Hematopoietic multipotent progenitor cell treated with erythropoietin and hydrocortisone succinate and interleukin-3 and kit ligand, for 4 days (in vitro differentiated cells): ENCODE measurements at places on chromosomes 6 and 20.
A peak's percentile ranks its signal among the peaks of the same experiment; 100 is the strongest.

DNA sequence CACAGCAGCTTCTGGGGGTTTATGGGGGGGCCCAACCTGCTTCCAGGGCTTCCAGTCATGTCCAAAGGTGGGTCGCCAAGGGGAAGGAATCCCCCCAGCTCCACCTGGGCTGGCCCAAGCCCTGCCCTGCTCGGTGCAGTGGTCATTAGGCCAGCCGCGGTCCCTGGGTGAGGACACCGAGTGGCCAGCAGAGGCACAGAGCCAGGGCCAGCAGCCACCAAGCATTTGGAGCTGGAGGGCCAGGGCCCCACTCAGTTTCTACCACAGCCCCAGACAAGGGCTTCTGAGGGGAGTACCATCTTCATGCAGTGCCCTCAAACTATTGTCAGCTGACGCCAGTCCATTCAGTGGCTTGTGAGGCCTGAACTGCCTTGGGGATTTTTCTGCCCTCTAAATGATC is 39.6 kb downstream of the TFEB start:
- no peak for DNase-seq

GRCh38 chr6:50543666-50544065 is 169.7 kb upstream of the TFAP2D start:
- no peak for DNase-seq

DNA sequence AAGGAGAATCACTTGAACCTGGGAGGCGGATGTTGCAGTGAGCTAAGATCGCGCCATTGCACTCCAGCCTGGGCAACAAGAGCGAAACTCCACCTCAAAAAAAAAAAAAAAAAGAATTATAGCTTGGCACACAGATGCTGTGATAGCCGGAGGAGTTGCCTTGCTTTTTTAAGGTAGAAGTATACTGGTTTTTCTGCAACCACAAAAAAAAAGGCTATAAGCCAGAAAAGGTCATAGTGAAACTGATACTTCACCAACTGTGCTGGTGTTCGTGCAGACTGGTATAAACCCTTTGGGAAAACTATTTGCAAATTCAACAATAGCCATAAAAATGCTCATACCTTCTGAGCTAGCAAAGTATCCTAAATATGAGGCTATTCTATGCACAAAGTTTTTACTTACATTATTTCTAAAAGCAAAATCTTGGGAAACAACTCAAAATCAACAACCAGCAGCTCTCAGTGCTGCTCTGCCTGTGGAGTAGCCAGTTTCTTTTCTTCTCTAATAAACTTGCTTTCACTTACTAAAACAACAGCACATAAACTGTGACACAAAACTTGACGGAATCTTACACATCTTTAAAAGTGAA is 44.0 kb downstream of the B4GALT5 start:
- no peak for DNase-seq

DNA sequence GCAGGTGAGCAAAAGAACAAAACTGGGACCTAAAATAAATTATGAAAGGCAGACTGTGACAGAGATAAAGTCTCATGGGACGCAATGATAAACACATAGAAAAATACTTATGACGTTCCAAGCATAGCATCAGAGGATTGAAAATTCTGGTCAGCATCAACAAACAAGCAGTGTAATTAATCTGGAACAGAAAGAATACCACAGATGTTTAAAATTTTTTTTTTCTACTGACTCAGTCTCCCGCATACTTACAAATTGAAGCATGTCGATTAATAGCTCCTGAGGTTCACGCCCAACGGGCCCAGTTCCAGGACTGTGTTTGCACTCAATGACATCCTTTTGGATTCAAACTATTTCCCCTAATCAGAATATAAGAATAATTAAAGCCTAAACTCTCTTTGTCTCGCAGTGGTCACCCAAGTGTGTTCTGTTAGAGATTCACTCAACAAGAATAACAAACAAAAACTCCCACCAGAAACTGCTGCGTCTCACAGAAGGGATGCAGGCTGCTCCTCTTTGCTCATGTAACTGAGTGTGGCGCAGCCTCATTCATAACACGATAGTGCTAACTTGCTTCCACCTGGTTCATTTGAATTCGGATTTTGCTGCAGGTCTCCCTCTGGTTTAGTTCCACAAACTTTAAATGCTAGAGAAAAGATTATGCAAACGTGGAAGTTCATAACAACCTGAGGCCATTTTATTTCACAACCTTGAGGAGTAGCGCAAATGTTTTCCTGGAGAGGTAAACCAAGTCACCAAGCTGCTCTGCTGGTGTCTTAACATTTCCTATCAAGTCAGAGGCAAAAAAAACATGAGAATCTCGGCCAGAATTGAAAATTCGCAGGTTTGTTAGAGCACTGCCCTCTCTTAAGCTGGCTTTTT is 69.0 kb upstream of the CITED2 start:
- DNase-seq = peak; percentile 56

- no peak for DNase-seq
Measured at GRCh38 chr20:38645351-38645750, 43.7 kb downstream of the ARHGAP40 start.

DNA sequence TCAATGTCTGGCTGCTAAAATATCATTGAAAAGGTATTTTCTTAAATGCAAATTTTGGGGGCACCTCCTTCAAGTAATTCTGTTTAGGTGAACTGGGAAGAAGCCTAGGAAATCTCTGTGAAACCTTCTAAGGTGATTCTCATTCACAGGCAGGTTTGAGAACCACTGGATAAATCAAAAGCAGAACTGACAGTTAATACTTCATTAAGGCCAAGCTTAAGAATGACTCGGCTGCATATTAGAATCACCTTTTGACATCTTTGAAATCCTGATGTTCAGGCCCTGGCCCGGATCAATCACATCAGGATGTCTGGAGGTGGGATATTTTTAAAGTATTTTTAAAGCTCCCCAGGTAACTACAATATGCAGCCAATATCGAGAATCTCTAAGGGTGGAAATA is 50.6 kb downstream of the FKBP1C start:
- DNase-seq = no peak

DNA sequence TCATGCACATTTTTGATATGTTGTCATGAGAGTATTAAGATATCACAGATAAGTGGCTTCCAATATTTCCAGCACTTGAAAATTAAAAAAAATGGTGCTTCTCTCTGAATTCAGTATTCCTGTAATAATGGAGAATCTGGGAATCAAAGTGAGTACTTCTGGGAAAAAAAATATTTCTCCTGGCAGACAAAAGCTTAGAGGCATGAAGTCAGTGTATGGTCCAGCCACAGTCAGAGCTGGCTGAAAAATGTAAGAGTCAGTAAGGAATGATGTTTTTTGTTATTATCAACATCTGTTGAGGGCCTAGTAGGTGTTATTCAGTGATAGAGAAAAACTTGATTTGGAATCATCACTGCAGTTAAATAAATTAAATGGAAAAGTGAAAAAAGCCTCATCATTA is 3.2 kb upstream of the RFPL4B start:
- DNase-seq = no peak

DNA sequence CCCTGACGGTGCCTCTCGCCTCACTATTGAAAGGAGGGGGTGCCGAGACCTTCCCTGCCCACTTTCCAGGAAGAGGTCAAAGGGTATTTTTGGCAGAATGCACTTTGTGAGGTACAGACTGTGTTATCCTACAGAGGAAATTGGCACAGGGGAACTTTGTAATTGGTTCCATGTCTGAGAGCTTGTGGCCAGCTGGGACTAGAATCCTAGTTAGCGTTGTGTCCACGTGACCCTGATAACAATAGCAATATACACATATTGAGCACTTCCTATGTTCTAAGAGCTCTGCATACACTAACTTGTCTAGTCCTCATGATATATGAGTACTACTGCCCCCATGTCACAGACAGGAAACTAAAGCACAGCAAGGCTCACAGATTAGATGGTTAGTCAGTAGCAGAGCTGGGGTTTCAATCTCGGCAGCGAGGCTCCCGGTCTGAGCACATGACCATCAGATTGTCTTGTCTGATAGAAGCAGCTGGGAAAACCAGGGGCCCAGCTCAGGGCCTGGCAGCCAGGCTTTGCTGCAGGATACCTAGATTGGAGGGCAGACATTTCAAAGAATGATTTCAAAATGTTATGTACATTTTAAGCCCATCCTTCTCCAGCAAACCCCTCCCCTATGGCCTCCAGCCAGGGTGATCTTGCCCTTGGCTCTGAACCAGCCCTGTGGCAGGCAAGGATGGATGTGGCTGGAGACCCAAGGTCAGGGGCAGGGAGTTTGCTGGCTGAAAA is 1.4 kb downstream of the MAPK13 start:
- DNase-seq = peak; percentile 85

- DNase-seq = no peak
Measured at GRCh38 chr20:59231124-59231804, 67.6 kb downstream of the ZNF831 start.

DNA sequence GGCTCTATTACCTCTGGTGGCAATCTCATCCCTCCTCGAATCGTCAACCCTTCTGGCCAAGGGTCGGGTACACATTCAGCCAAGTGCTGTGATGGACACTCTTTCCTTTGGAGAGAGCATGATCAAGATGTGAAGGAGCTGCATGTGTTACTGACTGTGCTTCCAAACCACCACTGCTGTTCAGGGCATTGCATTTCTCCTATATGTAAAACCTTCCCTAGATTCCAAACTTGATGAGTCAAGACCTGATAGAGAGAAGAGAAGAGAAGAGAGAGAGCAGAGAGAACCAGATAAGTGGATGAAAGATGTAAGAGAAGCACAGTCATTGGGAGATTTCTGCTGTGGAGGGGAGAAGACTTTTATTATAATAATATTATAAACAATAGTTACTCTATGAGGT is 162.2 kb downstream of the KCNQ5 start:
- no peak for DNase-seq

DNA sequence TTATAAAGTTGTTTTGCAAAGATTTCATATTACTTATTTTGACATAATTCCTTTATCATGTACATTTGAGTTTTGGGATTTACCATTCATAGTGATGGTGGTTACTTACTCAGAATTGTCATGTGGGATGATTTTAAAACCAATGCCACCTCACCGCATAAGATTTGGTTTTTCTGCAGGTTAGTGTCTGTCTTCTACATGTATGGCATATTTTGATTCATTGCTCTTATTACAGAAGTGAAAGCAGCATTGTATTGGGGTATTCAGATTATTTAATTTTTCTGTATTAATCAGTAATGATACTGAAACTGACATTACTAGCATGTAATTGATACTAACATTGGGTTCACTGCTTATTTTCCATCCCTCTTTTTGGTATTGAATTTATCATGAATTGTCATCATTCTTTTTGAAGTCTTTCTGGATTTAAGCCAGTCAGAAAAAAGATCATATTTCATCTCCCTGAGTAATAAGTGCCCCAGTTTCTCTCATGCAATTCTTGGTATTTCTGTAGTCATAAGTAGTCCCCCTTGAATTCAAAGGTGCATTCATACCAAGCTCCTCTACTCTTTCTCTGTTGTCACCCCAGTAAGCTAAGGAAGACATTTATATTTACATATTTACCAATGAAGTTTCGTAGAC is 176.6 kb downstream of the BCKDHB start:
- DNase-seq = no peak

GRCh38 chr6:46473881-46474280 is 17.4 kb downstream of the RCAN2 start:
- no peak for DNase-seq
